MV-4-11 (cell line): ENCODE measurements at places on chromosomes 3 and 15.

- DNase-seq = peak; percentile 83
Observed at GRCh38 chr3:189324538-189325138, 152.9 kb downstream of the TPRG1 start.

DNA sequence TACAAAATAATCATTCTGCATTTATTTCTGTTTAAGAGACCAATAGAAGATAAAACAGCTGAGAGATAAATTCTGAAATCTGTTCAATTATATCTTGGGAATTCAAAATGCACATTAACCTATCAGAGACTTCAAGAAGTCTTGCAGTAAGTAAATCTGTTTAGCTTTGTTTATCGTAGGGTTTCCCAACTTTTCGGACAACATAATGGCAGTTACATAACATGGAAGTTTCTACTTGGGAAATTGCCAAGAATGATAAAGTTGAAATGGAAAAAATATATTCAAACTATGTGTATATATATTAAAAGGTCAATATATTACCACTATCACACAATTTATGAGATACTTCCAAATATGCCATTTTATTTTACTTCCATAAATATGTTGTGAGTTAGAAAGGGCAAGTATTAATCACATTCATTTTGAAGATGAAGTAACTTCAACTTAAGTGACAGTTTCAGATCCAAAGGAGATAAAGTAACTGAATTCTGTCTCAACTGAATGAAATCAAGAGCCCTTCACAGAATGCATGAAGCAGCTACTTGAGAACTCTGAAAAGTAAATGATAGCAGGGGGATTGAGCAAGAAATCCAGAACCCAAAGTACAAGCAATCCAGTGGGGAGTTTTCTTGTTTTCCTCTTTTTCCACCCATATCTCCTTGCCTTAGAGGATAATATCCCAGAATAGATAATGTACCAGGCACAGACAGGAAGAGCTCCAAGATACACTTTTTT, 108.8 kb downstream of the PLOD2 start:
- no peak for DNase-seq

DNA sequence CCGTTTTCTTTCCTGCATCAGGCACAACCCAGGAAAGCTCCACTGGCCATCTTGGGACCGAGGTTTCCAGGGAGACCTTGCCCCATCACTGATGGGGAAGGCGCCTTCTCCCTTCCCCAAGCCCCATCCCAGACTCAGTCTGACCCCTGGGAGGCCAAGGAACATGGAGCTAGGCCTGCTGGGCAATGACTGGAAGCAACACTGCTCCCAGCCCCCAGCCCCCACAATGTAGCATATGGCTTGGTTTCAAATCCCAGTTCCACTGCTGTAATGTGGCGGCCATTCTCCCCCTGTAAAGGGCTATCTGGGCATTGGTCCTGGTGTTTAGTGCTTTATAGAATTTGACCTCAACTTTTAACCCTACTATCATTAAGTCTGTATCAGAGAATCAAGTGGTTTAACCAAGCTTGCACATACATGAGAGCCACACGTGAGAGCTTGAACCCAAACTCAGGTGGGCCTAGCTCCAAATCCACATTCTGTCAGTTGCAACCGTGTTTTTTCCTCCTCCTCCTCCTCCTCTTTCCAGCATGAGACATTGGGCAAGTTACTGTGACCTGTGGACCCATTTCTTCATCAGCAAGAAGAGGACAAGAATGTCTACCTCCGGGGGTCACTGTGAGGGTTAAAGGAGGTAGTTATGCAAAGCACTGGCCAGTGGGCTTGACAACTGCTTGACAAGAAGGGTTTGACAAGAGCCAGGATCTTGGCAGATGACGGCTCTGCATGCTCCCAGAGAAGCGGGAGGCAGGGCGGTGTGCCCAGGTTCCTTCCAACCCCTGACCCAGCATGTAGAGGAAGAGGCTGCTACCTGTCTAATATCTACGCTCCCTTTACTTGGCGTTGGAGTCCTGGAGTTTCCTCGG, 37.4 kb downstream of the KLHL25 start:
- DNase-seq = no peak

GRCh38 chr3:191813245-191813644, 352.3 kb downstream of the PYDC2 start:
- DNase-seq = no peak
